ENCODE measurements at places on chromosomes 7 and 10.

- DNase-seq: no peak
These were observed 351.6 kb upstream of the ZMIZ1 start for GRCh38 chr10:78717200-78717599.

- no peak for DNase-seq
These were observed 36.6 kb upstream of the LRRC18 start for GRCh38 chr10:48976196-48976595.

DNA sequence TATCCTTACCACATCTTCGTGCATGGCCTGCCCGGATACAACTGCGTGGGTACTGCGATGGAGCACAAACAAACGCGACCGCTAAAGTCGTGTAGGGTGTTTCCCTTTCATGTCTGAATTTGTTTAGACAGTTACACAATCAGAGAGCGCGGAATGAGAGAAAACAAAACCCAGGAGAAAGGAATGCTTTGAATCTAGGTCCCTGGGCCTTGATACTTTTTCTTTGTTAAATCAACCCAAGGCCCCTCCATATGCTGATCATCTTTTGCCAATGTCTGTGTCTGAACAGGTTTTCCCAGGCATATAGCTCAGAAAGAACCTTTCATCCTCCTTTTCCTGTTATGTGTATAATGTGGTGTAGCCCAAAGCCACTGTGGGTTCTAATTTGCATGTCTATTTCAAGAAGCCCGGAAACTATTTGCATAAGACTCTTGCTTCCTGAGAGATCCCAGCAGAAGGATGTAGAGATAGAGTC is 145.8 kb downstream of the FRMD4A start:
- DNase-seq: no peak

- no peak for DNase-seq
These were observed 79.3 kb downstream of the CSTF2T start for GRCh38 chr10:51620131-51620530.
